ENCODE measurements at places on chromosomes 3 and 15. TPM values are rescaled to one million over a fixed set of nuclear protein-coding genes. Genes with fewer than 3 reads are reported as not detected.

GRCh38 chr15:76065793-76066192 is 6.0 kb downstream of the TMEM266 start:
- DNase-seq: no peak

DNA sequence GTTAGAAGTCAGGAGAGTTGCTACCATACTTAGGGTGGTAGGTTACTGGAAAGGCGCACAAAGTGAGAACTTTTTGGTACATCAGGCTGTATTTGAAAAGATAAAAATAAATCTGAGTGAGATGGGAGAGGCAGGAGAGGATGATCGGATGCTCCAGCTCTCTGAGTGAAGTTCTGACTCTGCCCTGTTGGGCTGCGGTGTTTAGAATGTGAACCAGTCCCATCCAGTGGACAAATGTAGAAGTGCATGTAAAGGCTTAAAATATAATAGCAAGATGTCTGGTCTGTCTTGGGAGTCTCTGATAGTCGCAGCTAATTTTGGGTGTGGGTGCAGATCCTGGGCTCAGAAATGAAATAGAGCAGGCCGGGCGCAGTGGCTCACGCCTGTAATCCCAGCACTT is 30.4 kb downstream of the ACKR2 start:
- peak; percentile 64 for DNase-seq

ALPK3 gene
- 106 TPM for polyA plus RNA-seq

CIB2 gene
- 11.5 TPM for polyA plus RNA-seq

DNA sequence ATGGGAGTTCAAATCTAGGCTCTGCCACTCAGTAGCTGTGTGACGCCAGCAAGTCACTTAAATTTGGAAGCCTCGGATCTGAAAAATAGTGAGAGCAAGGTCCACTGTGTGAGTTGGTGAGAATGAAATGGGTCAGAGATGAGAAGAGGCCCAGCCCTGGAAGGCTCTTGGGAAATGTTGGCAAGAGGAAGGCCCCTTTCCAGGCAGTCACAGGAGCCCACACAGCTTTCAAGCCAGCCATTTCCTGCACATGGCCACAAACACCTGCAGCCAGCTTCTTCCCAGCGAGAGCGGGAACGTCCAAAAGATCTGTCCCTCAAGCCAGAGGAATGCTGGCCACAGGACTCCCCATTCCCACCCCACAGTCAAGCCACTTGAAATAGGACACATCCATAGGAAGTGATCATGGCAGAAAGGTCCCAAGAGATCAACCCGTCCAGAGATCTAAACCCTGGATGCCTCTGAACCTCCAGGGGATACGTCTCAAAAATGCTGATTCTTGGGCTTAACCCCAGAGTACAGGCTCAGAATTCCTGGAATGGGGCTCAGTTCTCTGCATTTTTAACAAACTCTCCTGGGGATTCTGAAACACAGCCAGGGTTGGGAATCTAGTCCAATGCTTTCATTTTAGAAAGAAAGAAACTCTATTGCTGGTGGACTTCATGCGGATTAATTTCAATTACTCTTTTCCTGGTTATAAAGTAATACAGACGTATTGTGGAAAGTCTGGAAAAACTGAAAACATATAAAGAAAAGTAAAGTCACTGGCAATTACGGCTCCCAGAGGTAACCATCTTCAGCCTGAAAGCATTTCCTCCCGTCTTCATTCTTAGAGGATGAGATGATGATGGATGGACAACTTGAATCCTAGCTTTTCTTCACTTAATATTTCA is 35.9 kb downstream of the NTRK3 start:
- no peak for DNase-seq

DNA sequence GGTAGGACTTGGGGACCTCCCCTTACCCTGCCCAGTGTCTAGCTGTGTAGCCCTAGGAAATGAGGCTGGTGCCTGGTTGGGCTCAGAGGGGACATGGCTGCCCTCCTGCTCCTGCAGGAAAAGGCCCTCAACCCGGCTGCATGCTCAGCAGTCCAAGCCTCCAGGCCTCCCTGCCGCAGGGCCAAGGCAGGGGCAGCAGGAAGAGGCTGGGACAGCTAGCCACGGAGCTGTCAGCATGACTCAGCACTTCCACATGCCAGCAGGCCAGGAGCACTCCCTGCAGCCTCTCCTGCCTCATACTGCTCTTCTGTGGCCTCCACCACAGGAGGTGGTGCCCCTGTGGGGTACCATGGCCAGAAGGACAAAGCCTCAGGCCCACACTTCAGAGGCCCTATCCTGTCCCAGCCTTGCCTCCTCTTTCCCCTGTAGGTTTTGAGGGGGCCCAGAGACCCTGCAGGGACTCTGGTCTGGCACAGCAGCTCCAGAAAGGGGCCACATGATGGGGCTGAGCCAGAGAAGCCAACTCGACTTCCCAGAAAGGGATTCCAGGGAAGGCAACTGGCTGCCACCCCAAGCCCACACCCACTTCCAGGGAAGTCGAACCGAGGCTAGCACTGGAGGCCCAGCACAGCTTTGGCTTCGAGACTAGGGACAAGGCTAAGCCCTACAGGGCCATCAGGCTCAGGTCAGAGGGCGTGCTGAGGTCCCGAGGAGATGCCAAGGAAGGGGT is 19.5 kb downstream of the TKT start:
- no peak for DNase-seq

DNA sequence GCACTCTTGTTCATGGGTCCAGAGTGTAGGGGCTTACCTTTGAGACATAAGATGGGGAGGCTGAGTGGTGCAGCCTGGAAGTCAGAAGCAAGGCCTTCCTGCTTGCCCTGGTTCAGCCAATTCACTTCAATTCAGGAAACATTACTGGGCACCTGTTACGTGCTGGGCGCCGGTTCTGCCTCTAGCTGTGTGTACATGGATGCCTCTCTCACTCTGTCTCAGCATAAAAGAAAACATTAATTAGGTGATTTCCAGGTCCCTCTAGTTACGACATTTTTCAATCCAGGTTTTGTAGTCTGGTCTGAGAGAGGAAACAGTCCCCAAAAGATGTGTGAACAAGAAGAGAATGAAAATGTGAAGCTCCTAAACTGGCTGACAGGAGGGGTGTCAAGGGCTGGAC is 1.2 kb downstream of the RTP1 start:
- DNase-seq: no peak

CNOT10 gene
- polyA plus RNA-seq: 21.4 TPM

DNA sequence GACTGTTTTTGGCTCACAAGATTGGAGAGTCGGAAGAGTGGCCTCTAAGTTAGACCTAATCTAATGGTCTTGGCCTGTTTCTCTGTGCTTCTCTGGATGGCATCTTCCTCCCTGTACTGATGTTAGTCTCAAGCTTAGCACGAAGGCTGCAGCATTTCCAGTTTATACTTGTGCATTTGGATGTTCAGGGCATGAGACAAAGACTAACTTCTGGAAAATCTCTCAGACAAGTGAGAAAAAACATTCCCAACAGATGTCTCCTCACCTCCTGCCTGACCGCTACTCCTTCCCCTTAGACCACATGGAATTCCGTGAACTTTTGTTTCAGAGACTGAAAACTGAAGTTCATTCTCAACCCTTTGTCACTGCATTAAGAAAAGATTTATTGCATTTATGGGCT is 410.8 kb upstream of the MCTP2 start:
- no peak for DNase-seq

- DNase-seq: no peak
Measured at GRCh38 chr15:42367041-42367440, 7.7 kb downstream of the CAPN3 start.

P3H2 gene
- polyA plus RNA-seq: 63.2 TPM

- DNase-seq: no peak
Measured at GRCh38 chr3:62999791-63000190, 124.6 kb upstream of the CADPS start.

GRCh38 chr3:154973851-154974250 is 106.3 kb upstream of the MME start:
- no peak for DNase-seq
